Bronchial epithelial cell (primary cell): ENCODE measurements at places on chromosomes 7 and 10. TPM values are rescaled to one million over a fixed set of nuclear protein-coding genes. Genes with fewer than 3 reads are reported as not detected.

Gene OR2A5
- not detected in 2 replicates for total RNA-seq

Gene GATA3
- under 0.01 TPM in 1 of 2 replicates, not detected in the other for total RNA-seq

DNA sequence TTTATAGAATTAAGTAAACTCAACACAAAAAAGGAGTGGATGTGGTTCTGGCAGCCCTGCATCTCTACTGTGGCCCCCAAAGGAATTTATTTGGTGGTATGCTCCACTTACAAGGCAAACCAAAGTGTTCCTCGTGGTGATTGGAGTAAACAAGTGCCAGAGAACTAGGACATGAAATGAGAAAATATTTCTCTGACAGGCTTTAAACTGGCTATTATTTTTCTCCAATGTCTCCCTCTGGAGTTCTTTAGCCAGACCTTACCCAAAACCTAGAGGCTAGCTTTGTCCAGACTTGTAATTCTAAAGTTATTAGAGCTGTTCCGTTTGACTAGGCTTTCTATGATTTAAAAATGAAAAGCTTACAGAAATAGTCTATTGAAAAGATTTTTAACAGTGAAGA lies 990.1 kb downstream of the CNTNAP2 start:
- DNase-seq: no peak

DNA sequence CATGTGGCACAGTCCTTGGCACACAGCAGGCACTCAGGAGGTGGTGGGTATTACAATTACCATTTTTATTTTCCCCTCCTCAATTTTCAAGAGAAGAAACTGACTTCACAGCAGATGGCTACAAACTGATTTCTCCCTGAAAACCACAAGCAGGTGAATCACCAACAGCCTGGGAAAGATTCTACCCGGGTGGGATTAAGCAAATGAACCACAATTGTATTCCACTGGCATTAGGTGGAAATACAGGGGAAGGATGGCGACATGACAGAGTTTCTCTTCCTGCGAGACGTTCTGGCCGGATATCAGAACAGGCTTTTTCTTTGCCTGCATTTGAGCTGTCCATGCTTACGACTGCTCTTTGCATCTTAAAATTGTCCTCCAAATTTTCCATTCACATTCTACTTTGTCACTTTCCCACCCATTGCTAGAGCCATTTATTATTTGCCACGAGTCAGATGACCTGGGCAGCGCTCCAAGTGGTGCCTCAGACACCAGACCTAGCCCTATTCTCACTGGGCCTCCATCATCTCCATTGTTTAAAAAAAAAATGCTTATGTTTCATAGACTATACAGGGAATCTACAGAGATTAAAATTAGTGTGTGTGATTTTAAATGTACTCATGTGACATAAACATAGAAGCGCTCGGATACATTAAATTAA lies 4.6 kb downstream of the DENND11 start:
- DNase-seq: peak; percentile 69

Gene C10orf105
- total RNA-seq: not detected in 2 replicates

- no peak for DNase-seq
These were observed 215.9 kb upstream of the C7orf33 start for GRCh38 chr7:148374396-148375259.

GRCh38 chr7:15906436-15906835 lies 220.0 kb upstream of the MEOX2 start:
- no peak for DNase-seq

Gene SPDYE16
- not detected in 2 replicates for total RNA-seq

GRCh38 chr7:90320418-90320800 lies 695 bp downstream of the FAM237B start:
- DNase-seq: no peak

GRCh38 chr10:34739915-34740314 lies 75.2 kb downstream of the PARD3 start:
- peak; percentile 57 for DNase-seq

DNA sequence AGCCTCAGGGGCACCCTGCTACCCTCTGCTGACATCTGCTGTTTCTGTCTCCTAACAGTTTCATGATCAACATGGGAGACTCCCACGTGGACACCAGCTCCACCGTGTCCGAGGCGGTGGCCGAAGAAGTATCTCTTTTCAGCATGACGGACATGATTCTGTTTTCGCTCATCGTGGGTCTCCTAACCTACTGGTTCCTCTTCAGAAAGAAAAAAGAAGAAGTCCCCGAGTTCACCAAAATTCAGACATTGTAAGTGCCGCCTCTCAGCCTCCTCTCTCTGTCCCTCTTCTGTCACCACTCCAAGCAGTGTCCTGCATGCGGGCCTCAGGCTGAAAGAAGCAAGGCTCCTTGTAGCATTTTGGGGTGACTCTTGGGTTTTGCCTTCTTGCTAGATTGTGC lies 39.0 kb downstream of the POR start:
- no peak for DNase-seq

Gene LHPP
- total RNA-seq: 14.0 and 17.8 TPM in 2 replicates

Gene TFR2
- 0.13 TPM in 1 of 2 replicates, not detected in the other for total RNA-seq

Gene NKX1-2
- 0.51 and 2.1 TPM in 2 replicates for total RNA-seq

DNA sequence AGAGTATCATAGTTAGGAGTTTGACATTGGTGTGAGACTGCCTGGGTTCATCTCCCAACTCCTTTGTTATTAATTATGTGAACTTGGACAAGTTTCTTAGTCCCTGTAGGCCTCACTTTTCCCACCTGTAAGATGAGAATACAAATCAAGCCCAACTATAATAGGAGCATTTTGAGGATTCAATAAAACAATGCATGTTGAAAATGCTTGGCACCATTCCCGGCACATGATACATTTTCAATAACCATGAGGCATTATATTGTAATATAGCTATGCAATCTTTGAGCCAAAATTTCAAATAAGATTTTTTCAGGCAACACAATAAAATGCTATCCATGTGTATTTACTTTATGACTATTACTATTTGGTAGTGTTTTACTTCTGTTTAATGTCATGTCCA lies 229.0 kb upstream of the SP4 start:
- no peak for DNase-seq

- no peak for DNase-seq
These were observed 31.1 kb upstream of the FBXW4 start for GRCh38 chr10:101726115-101726387.

DNA sequence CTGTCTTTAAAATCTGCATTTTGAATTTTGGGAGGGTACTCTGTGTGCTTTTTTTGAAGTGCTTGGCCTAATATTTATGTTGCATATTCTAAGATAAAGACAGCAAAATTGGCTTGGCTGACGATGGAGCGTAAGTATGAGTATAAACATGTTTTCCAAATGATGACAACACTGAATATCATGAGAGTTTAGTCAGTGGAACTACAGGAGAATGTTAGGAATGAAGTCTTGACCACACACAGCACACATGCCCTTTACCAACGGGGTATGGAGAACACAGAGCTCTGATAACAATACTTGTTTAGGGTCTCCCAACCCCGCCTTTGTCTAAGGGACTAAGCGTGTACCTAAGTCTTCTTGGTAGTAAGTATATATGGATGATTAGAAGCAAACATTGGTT lies 253.9 kb upstream of the FZD8 start:
- DNase-seq: peak; percentile 91

Gene AQP1
- under 0.01 TPM in 1 of 2 replicates, not detected in the other for total RNA-seq

Gene ANXA8L1
- 60.6 and 153 TPM in 2 replicates for total RNA-seq

DNA sequence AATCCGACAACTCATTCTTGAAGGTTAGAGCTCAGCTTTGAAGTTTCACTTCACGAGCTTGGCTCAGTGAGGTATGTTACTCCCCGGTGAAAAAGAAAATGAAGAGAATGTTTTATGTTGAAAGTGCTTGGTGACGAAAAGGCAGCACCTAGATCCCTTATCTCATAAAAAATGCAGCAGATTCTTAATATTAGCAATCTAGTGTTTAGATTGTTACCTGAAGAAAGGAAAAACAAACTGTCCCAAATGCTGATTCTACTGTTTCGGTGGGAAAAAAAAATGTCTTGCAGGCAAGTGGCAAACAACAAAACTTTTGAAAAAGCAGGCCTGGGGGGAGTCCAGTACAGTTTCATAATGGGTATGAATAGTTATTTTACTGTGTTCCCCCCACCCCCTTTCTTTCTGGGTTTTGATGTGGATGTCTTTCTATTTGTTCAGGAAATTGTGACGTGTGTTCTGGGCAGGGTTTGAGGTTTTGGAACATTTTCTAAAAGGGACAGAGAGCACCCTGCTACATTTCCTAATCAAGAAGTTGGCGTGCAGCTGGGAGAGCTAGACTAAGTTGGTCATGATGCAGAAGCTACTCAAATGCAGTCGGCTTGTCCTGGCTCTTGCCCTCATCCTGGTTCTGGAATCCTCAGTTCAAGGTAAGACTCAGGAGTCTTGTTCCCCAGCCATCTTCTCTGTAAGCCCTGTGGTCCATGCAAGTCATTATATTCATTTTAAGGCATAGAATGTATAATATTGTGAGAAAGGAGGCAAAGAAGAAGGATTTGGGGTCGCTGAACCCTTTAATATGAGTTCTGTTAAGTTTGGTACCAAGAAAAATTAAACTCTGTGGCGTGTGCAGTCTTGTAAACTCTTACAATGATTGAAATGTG lies at the start of gene SRGN:
Gene SRGN (plus strand): TSS at position 514 of the 881 bp plus-strand sequence. CDS start 55 bp downstream, at position 569.
- DNase-seq: peak; percentile 44

Gene ENO4
- not detected in 2 replicates for total RNA-seq

Gene CNPY1
- total RNA-seq: not detected in 2 replicates

GRCh38 chr7:87506246-87507180 lies 31.0 kb upstream of the ABCB4 start:
- DNase-seq: peak; percentile 33

DNA sequence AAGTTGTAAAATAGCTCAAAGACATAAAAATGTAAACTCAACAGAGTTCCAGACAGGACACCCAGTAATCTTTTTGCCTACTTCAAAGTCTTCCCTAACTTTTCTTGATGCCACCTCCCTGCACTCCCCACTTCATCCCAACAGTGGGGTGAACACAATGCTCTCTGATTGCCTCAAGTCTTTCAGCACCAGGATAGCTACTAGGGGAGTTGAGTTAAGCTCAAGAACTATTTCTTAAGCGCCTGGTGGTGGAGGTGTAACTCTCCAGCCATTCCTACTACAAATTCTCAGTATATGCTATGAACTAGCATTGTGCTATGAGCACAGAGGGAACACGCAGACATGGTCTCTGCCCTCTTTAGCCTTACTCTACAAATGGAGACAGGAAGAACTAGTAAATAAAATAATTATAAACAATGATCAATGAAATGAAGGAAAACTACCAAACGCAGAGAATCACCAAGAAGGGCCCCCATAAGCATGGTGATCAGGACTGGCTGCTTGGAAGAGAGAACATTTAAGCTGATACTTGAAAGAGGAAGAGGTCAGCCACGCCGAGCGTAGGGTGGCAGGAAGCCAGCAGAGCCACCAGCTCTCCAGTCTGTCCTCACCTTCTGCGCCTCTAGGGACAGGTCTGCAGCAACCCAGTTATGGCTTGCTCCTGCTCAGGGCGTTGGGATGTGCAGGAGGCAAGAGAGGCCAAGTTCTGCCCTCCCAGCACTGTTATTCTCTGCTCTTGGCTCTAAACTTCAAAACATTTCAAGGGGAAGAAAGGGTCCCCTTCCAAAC lies 16.7 kb upstream of the FRA10AC1 start:
- no peak for DNase-seq

Gene NEUROG3
- not detected in 2 replicates for total RNA-seq

DNA sequence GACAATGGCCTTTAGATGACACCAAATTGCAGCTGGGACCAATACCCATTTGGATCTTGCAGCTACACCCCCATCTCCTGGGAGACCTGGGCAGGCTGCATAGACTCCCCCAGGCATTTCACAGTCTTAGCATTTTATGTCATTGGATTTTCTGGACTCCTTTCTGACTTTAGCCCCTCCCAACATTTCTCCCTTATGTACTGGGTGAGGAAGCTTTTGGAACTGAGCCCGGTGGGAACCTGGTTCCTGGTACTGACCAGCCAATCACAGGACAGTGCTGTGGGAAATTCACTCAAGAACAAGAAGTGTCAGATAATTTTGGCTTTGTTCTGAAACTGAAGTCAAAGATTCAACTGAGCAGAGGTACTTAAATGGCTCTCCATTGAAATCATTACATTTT lies 177.7 kb downstream of the ACTR3B start:
- DNase-seq: no peak

DNA sequence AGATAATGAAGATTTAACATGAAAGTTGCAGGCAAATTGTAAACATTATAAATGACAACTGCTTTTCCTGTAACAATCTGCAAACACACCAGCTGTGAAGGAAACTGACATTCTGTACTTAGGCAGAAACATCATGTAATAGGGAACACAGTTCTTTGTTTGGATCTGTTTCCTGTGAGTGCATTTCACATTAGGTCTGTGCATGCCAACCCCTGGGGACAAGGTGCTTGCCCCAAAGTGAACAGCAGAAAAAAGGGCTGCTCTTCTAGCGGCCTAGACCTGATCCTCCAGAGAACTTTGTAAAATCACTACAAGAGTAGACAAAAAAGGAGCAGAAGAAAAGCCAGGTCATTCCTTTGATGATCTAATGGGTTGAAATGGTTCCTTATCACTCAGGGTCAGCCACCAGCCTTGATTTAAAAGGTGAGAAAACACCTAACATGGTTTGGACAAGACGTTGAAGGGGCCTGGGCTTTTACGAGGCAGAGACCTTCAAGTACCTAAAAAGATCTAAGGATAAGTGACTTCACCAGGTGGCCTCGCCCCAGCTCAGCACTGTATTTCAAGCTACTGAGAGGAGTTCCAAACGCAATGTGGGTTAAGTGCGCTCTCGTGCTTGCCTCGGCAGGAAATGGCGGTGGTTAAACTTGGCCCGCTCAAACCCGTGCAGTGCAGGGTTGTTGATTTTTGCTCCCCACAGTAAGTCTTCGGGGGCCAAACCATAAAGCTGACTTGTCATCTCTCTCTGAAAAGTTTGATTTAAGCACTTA lies 249.7 kb downstream of the CREB5 start:
- no peak for DNase-seq

Gene CFAP43
- 0.26 and 0.38 TPM in 2 replicates for total RNA-seq

DNA sequence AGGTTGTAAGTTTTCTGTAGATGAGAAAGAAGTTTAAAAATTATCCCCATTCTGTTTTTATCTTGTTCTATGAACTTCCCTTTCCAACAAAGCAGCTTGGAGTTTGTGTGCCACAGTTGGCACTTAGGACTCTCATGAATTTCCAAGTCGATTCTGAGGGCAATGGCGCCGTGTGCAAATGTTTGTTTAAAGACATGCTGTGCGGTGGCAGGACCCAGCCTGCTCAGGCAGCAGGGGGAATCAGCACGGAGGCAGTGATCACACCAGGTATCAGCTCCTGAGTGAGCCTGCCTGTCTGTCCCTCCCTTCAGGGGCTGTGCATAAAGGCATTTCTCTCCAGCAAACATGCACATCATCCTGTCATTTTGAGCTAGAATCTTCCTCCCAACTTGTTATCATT lies 109.8 kb upstream of the WDR11 start:
- DNase-seq: peak; percentile 71

- DNase-seq: no peak
These were observed 24.0 kb downstream of the ELFN1 start for GRCh38 chr7:1693991-1694524.

DNA sequence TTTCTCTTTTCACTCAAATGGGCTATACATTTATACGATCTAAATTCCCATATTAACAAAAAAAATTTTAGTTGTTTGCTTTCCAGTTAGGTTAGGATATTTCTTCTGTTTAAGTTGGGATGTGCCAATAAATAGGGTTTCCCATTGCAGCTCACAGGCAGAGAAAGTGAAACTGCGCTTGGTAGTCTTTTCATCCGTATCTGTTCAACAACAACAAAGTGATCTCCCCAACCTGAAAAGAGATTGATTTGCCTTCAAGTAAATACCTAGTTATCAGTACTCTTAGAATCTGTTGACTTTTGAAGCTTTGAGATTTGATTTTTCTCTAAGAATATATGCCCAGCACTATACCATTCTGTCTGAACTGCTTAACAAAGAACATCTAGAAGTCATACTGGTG lies 143.4 kb downstream of the DYNC1I1 start:
- DNase-seq: no peak

Gene TACC2
- 13.4 and 36.7 TPM in 2 replicates for total RNA-seq
